ENCODE measurements at places on chromosomes 7 and 10.

DNA sequence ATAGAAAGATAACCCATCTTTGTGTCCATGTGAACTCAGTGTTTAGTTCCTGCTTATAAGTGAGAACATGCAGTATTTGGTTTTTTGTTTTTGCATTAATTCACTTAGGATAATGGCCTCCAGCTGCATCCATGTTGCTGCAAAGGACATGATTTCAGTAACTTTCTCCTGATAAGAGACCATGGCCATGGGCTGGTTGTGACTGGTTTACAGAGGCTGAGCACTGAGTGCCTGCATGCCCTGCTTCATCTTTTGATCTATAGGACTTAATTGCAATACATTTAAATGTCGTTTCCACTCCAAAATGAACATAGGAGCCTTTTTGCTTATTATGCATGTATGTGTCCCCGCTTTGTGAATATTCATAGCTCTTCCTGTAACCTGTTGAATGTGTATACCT is 101.3 kb upstream of the IGFBP3 start:
- no peak for DNase-seq

DNA sequence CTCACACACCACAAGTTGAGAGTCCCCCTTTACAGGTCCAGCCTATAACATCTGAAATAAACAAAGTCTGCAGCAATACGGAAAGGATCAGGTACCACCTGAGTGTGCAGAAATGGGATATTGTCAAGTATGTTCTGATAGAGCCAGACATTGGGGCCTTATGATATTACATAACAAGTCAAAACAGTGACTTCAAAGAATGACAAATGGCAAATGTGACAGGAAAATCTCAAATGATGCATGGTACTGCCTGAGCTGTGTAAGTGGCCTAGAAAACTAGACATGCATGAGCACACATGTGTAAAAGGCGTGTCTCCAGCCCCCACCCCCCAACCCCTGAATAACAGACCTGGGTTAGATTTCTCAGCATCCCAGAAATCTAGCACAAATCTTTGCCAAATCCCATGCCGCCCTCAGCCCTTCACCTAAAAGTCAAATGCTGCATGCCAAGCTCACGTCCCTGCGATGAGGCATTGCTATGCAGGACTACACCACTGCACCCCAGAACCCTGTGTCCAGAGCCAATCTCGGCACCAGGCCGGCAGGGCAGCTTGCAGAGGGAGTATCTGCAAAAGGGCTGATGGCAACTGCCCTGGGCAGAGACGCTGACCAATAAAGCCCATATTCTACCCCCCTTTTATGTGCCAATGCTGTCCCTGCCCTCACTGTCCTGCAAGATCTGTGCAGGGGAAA is 58.8 kb downstream of the PRKAG2 start:
- DNase-seq = no peak

DNA sequence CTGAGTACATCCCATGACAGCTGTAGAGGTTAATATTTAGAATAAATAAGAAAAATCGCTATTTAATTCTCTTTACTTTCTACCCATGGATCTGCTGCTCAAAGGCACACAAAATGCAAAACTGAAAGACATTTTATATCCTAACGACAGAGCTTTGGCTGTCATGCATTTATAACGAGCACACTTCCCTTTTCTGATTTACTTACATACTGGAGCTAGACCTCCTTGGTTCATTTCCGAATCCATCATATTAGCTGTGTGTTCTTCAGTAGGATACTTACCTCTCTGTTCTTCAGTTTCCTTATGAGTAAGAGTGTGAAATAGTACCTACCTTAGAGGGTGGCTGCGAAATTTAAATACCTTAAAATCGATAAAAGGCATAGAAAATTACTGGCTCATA is 10.9 kb downstream of the CALCR start:
- DNase-seq = no peak

GRCh38 chr7:137146552-137147337 is 196.8 kb downstream of the PTN start:
- no peak for DNase-seq

- DNase-seq = no peak
Observed at GRCh38 chr10:454860-455259, 234.6 kb downstream of the DIP2C start.

Data from stimulated activated CD4-positive, alpha-beta T cell treated with anti-CD3 and anti-CD28 coated beads, Interleukin-12 subunit alpha, Interleukin-12 subunit beta, amount 100 ng/mL, for 48 hours (primary cell).